ENCODE measurements at places on chromosomes 1 and 21. TPM values are rescaled to one million over a fixed set of nuclear protein-coding genes. Genes with fewer than 3 reads are reported as not detected.

- no peak for DNase-seq
Measured at GRCh38 chr1:111804776-111805175, 49.1 kb downstream of the DDX20 start.

- no peak for DNase-seq
Measured at GRCh38 chr1:35539073-35539823, 18.0 kb downstream of the KIAA0319L start.

GRCh38 chr1:230143534-230143933 is 76.5 kb downstream of the GALNT2 start:
- no peak for DNase-seq

GRCh38 chr1:20684651-20685050 is 23.5 kb upstream of the DDOST start:
- DNase-seq, result no peak

DNA sequence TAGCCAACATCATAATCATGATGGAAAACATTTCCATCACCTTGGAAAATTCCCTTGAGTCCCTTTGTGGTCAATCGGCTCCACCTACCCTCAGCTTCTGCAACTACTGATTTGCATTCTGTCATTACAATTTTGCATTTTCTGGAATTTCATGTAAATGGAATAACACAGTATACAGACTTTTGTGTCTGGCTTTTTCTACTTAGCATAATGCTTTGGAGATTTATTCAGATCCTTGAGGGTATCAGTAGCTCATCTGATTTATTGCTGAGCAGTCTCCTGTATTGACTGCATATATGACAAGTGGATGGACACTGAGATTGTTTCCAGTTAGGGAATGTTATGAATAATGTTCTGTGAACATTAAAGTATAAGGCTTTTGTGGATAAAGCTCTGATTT is 358.3 kb downstream of the USP25 start:
- DNase-seq, result no peak

DNA sequence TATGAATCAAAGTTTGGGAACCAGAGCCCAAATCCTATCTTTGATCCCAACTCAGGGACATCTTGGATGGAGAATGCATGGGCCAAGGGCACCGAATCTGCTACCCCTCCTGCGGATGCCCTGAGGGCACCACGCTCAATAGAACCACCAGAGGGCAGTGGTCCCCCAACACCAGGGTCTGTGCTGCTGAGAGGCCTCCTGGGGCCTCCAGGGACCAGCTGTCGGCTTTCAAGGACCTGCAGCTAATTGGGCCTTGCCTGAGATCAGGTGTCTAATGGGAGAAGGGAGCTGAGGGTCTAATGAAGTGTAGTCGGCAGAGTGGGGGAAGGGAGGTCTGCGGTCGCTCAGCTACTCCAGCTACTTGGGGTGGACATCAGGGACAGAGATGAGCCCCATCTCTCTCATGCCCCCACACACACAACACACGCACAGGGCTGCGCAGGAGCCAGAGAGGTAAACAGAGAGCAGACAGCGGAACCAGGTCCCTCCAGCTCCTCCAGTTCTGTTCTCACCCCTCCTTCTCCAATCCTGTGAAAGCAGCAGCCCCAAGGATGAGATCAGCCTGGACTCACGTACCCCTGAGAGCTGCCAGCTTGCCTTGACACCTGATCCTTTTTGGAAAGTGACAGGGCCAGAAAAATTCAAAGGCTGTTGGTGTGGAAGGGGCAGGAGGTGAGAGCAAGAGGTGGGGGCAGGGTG is 34.9 kb upstream of the PPP1R15B start:
- peak; percentile 66 for DNase-seq

WDR77 gene
- polyA plus RNA-seq, result 49.0 TPM

- no peak for DNase-seq
Measured at GRCh38 chr1:52474807-52475206, 70.4 kb downstream of the PRPF38A start.

OR2W3 gene
- 0.54 TPM for polyA plus RNA-seq

DRAM2 gene
- 65.6 TPM for polyA plus RNA-seq

DNA sequence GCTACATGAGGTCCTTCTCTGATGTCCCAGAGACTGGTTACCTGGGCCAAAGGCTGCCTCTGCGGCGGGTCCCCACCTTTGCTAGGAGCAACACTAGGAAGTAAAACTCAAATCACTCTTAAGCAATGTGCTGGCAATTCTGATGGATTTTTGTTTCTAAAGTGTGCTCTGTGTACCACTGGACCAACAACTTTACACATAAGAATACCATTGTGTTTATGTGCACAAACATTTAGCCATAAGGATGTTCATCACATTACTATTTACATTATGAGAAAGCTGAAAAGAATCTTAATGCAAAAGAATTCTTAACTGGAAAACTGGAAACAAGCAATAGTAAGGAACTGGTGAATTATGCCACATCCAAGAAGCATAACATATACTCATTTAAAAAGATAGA is 38.6 kb downstream of the SSBP3 start:
- DNase-seq, result no peak

GRCh38 chr1:203629507-203630082 is 3.0 kb downstream of the ATP2B4 start:
- DNase-seq, result no peak

DNA sequence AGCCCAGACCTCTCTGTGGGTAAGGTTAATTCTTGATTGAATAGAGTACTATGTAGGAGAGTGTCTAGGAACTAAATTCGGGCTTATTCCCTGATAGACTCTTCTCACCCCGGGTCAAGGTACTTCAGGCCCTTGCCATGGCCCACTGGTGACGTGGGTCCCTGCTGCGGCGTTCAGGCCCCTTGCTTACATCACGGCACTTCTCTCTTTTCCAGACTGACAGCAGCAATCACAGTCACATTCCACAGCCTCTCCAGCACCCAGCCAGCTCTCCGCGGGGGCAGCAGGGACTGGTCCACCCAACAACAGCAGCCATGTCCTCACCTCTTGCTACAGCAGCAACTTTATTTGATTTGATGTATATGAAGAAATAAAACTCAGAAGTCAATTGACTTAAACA is 401.2 kb upstream of the VAMP3 start:
- DNase-seq, result no peak

RNF11 gene
- 135 TPM for polyA plus RNA-seq

TEDDM1 gene
- polyA plus RNA-seq, result 0.21 TPM

CD52 gene
- 3.7 TPM for polyA plus RNA-seq

GRCh38 chr1:231885209-231885854 is 258.7 kb downstream of the DISC1 start:
- no peak for DNase-seq

GRCh38 chr1:212945463-212946160 is 4.7 kb upstream of the VASH2 start:
- no peak for DNase-seq

DNA sequence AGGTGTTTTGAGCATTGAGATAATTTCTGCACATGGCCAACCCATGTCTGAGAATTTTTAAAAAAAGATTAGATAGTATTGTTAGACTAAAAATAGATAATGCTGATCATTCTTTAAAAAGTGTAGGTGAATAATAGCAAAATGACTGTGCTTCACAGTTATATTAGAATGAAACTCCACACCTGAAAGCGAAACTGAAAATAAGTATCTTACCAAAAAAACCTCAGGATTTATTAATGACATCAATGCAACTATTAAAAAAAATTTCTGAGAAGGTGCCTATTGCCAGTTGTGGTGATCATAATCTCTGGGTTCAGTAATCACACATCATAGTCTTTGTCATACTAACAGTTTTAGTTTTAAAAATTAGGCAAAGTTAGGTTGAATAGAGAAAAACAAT is 36.5 kb downstream of the PLA2G4A start:
- DNase-seq, result no peak

GRCh38 chr1:162035241-162035640 is 11.6 kb upstream of the OLFML2B start:
- DNase-seq, result no peak

DNA sequence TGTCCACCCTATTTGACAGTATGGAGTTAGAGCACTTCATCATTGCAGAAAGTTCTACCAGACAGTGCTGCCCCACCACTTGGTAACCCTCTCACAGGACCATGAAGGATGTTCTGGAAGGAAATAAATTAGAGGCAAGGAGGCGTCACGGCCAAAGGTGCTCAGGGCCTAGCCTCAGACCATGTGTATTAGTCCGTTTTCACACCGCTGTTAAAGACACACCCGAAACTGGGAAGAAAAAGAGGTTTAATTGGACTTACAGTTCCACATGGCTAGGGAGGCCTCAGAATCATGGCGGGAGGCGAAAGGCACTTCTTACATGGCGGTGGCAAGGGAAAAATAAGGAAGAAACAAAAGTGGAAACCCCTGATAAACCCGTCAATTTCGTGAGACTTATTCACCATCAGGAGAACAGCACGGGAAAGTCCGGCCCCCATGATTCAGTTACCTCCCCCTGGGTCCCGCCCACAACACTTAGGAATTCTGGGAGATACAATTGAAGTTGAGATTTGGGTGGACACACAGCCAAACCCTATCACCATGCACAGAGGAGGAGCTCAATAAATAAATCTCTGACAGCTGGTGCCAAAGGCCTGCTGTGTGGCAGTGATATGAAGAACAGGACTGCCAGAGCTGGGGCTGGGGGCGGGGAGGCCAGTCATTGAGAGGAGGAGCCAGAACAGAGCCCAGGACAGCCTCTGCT is 75.8 kb downstream of the FHAD1 start:
- no peak for DNase-seq
